Right lung (tissue), 10 donors: ENCODE measurements at places on chromosomes 1 and 21. TPM values are rescaled to one million over a fixed set of nuclear protein-coding genes. Genes with fewer than 3 reads are reported as not detected.

DNA sequence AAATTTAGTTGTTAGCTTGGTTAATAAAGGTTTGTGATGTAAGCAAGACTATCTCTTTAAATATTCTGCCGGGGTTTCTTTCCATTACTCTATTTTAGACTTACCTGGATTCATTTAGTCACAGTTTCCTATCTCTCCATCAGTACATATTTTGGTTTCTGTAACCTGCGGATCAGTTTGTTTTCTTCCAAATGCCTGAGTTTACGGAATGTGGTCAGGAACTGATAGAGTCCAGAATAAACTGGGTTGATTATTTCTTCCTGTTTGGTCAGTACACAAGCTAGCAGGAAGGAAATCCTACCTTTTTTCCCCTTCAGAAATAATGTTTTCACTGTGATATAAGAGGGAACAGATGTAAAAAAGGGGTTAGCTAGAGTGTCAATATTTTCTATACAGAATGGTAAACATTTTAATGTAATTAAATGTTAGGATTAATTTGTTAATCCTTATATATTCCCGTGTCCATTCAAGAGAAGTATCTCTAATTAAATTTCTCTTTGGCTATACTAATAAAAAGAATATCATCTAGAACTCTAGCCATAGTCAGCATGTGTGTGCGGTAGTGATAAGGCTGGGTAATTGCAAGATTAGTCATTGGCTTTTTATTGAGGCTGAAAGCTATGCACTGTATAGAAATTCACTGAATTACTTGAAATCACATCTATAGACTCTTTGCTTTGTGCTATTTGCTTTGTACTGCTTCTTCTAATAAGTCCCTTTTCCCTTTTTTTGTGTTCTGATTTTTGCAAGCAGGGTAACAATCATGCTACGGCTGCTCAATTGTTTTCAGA, 144.7 kb upstream of the ADGRL4 start:
- DNase-seq, result no peak

DNA sequence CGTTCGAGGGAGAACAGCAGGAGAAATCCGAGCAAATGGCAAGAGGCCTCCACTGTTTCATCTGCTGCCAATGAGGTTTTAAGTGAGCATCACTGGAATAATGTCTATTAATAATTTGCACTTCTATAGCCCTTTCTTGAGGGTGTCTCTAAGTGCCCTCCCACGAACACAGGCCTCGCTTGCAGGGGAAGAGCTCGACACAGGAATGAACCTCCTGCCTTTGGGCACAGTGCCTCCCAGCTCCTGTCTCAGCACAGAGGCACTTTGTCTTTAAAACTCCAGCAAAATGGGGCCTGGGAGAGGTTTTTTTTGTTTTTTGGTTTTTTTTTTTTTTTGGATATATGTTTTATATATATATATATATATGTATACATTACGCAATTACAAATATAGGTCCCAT, 56.6 kb downstream of the OLIG1 start:
- no peak for DNase-seq

GRCh38 chr1:9320520-9321479, 28.1 kb downstream of the SPSB1 start:
- no peak for DNase-seq

DNA sequence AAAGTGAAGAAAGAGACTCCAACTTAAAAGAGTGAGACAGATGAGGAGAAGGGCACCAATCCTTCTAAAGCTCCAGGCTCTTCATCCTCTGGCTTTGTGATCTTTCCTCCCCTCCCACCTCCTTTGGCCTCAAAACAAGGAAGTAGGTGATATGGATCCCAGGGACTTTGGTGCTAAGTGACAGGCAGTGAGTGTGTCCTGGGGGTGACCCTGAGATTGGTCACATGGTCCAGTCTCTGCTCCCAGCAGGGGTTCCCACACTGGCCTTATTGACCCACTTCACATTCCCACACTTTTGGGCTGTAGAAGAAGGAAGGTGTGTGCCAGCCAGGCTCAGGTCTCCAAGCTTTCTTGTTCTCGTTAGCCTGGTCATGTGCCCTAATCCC, 401.2 kb upstream of the PROX1 start:
- no peak for DNase-seq

GRCh38 chr1:83512373-83513193, 486.3 kb downstream of the TTLL7 start:
- no peak for DNase-seq

The OXCT2 gene
- polyA plus RNA-seq, result 0.16 TPM

The DNASE2B gene
- not detected for polyA plus RNA-seq

GRCh38 chr21:15539376-15539775, 190.4 kb upstream of the USP25 start:
- DNase-seq, result no peak

DNA sequence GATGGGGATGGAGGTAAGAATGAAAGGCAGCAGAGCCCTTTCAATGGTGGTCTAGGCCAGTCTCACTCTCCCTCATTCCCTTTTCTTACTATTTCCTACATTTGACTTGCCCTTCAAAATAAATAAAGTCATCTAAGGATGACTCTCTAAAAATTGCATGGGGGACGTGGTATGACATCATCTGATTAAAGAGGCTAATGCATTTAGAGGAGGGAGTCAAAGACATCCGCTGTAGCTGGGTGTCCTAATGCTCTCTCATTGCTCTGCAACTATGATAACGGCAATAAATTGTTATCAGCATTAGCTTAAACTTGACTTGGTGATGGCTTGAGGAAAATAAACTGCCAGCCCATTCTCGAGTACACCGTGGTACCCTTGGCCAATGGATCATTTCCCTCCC, 225.6 kb upstream of the PBX1 start:
- DNase-seq, result no peak

DNA sequence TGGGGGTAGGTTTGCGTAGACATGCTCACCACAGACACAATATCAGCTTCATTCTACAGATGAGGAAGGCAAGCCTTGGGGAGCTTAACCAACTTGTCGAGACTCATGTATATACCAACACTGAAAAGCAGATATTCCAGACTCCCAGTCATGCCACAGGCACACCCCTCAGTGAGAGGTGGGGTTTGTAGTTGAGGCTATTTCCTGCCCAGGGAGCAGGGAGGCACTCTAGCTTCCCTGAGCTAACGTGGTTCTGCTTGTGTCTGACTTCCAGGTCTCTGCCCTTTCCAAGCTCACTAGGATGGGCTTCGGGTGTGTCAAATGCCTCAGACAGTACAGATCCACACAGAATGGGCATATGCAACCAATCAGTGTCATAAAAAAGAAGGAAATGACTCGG, 122.3 kb upstream of the RUNX1 start:
- DNase-seq, result no peak

The GPR25 gene
- not detected for polyA plus RNA-seq

GRCh38 chr1:34926156-34926555, 3.3 kb downstream of the DLGAP3 start:
- no peak for DNase-seq

The NPL gene
- polyA plus RNA-seq, result 8.5 TPM

The SDC3 gene
- polyA plus RNA-seq, result 33.7 TPM

GRCh38 chr1:65176591-65176990, 28.6 kb downstream of the AK4 start:
- no peak for DNase-seq

The NPHP4 gene
- polyA plus RNA-seq, result 7.1 TPM

- no peak for DNase-seq
Observed at GRCh38 chr1:44447051-44447810, 42.2 kb downstream of the RNF220 start.

The PCP4L1 gene
- polyA plus RNA-seq, result 0.68 TPM

The GBP4 gene
- 13.6 TPM for polyA plus RNA-seq

DNA sequence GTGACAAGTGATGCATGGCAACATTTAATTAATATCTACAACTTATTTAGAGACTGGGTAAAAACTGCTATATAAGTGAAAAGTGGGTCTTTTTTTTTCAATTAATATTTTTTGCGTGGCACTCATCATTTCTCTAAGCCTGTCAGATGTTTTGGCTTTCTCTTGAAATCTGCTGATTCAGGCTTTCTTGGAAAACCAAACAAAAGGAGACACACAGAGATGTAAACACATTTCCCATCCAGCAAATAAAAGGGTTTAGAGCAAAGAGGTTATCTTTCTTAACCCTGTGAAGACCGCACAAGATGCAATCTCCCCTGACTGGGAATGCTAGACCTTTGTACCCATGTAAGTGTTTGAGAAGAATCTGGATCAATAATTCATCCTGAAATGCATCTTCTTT, 48.7 kb upstream of the PLXNA2 start:
- no peak for DNase-seq

The SPATC1L gene
- 13.3 TPM for polyA plus RNA-seq

GRCh38 chr1:3062616-3063378, 6.2 kb upstream of the PRDM16 start:
- DNase-seq, result no peak

The WDR64 gene
- 0.38 TPM for polyA plus RNA-seq

The GJC2 gene
- 3.1 TPM for polyA plus RNA-seq

GRCh38 chr21:34859976-34860653, 189.0 kb downstream of the RUNX1 start:
- no peak for DNase-seq

DNA sequence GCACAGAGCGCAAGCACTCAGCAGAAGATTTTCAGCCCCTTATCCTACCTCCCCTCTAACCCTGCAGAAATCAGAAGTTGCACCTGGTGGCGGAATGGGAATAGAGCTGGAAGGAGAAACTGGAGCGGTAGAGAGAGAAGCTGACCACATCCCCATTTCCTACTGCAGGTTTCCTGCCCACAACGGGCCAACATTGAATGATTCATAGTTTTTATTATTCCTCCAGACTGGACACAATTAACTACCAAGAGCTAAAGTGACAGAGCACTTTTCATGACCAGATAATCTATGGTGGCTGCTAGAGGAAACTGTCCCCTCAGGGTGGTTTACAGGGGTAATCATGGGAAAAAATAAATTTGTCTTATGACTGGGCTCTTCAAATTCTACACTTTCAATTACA, 21.3 kb upstream of the LRRC8D start:
- DNase-seq, result no peak
